ENCODE measurements at places on chromosomes 1 and 21.
A peak's percentile ranks its signal among the peaks of the same experiment; 100 is the strongest.

- DNase-seq: no peak
Observed at GRCh38 chr1:4710592-4711415, 56.4 kb downstream of the AJAP1 start.

DNA sequence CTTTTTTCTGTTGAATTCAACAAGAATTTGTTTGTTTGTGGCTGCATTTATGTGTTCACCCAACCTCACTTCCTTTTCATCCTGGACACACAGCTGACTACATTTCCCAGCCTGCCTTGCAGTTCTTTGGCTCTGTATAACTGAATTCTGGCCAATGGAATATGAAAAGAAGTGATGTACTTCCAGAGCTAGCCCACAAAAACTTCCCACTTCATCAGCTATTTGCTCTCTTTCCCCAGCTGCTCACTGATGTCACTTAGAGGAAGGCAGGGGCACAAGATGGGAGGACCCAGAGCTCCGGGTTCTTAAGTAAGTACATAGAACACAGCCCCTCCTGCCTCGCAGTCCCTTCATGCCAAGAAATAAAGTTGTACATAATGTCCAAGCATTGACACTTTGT lies 235.0 kb upstream of the FGGY start:
- DNase-seq: no peak

GRCh38 chr1:42002220-42002619 lies 83.5 kb upstream of the HIVEP3 start:
- no peak for DNase-seq

DNA sequence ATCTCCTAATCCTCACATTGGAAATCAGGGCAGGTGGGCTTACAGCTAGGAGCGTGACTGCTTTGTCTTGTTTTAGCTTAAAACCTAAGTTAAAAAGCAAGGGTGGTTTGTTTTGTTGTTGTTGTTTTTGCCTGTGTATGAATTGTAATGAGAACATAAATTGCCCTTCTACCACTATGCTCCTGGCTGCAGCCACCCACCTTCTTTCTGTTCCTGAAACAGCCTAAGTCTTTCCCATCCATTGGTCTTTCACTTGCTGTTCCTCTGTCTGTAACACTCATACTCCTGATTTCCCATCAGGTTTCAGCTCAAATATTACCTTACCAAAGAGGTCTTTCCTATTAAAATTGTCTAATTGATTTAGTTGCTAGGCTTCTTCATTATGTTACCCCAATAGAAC lies 604 bp upstream of the TMEM79 start:
- DNase-seq: no peak

- DNase-seq: no peak
Observed at GRCh38 chr1:26694638-26695355, 1.0 kb upstream of the ARID1A start.

GRCh38 chr1:29991815-29992214 lies 731.6 kb downstream of the MATN1 start:
- DNase-seq: no peak

- DNase-seq: no peak
Observed at GRCh38 chr1:195717651-195718050, 890.6 kb downstream of the KCNT2 start.

DNA sequence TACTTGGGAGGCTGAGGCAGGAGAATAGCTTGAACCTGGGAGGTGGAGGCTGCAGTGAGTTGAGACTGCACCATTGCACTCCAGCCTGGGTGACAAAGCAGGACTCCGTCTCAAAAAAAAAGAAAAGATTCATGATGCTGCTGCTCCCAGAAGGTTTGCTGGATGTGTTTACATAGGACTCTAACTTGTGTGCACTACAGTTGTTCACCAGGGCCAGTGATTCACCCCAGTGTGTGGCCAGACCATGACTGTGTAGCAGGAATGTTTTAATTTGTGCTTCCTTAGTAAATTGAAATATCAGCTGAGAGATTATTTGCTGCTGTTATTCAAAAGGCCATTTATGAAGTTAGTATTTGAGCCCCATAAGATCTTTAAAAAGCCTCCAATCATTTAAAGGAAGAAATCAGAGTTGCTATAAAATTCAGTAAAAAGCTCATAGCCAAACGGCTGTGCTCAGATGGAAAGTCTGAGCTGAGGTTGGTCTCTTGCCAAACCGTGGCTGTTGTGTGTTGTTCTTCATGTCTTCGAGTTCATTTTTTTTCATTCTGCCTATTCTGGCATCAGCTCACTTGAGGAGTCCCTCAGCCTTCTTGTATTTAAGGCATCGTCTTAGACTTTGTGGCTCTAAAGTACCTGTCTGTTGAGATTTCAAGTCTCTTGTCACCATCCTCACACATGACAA lies 18.1 kb upstream of the PGD start:
- no peak for DNase-seq

- DNase-seq: peak; percentile 25
Observed at GRCh38 chr1:157490467-157491165, 61.7 kb downstream of the FCRL5 start.

All from effector memory CD8-positive, alpha-beta T cell (primary cell).